ENCODE measurements at places on chromosomes 2 and 18. TPM values are rescaled to one million over a fixed set of nuclear protein-coding genes. Genes with fewer than 3 reads are reported as not detected.

SP140 gene
- total RNA-seq: not detected

CROCC2 gene
- total RNA-seq: not detected

SLC25A52 gene
- 0.09 TPM for total RNA-seq

RTKN gene
- 9.0 TPM for total RNA-seq

All from endothelial cell of coronary artery (primary cell).